Stimulated activated CD8-positive, alpha-beta memory T cell treated with anti-CD3 and anti-CD28 coated beads, Interleukin-4, amount 100 ng/mL, for 24 hours (primary cell): ENCODE measurements at places on chromosomes 6 and 20.
A peak's percentile ranks its signal among the peaks of the same experiment; 100 is the strongest.

- DNase-seq = no peak
Measured at GRCh38 chr6:83308833-83309232, 115.7 kb downstream of the RWDD2A start.

- no peak for DNase-seq
Measured at GRCh38 chr20:50805349-50805684, 10.5 kb downstream of the BCAS4 start.

DNA sequence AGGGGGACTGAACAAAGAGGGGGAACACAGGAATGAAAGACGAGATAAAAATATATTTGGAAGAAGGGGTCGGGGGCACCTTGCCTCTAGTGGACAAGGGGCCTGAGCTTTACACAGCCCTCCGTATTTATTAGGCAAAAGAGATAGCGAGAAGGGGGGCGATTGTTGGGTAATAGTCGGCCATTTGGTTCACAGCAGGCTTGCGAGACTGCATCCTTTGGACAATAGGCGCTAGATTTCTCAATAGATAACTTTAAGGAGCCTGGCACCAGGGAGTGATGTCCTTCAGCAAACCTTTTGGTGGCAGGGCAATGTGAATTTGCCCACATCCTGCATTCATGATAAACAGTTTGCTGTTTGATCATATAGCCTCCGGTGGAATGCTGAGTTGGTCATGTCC lies 3.0 kb upstream of the NANP start:
- no peak for DNase-seq

GRCh38 chr6:120774275-120774674 lies 560.0 kb downstream of the TBC1D32 start:
- no peak for DNase-seq

DNA sequence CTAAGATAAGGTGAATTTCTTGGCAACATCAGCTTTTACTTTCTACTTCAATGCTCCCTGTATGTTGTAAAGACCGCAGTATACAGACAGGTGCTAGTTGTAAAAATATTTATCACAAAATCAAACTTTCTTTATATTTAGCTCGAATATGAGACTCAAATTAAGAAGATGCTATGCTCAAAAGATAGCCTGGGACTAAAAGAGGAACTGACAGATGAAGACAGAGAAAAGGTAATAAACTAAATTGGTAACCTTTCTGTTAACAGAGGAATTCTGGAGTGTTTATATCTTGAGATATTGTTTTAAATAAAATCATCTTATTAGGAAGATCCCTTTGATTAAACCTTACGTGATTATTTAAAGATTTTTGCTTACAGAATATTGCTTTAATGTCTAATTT lies 19.5 kb downstream of the KIZ start:
- no peak for DNase-seq

GRCh38 chr20:58930496-58930895 lies 50.6 kb upstream of the NELFCD start:
- DNase-seq = no peak

GRCh38 chr6:118501765-118502164 lies 46.3 kb upstream of the PLN start:
- no peak for DNase-seq

DNA sequence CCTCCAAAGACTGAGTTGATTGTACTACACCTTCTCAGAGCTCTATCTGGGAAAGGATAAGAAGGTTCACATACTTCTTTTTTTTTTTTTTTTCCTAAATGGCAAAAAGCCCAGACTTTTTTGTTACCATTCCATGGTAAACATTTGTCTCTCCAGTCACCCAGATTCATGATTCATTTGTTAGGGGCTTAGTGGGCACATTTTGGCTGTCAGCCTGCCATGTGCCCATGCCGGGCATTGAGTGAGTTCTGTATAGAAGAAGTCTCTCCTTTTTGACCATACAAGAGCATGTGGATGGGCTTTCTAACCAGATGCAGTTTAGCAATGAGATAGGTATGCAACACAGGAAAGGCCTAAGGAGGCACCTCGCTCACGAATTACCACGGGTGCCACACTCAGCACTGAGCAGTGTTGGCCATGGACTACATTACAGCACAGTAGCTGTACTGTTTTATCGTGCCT lies 447.5 kb upstream of the HSF2 start:
- DNase-seq = no peak

- DNase-seq = no peak
Measured at GRCh38 chr20:654417-654750, 1.4 kb upstream of the SRXN1 start.

DNA sequence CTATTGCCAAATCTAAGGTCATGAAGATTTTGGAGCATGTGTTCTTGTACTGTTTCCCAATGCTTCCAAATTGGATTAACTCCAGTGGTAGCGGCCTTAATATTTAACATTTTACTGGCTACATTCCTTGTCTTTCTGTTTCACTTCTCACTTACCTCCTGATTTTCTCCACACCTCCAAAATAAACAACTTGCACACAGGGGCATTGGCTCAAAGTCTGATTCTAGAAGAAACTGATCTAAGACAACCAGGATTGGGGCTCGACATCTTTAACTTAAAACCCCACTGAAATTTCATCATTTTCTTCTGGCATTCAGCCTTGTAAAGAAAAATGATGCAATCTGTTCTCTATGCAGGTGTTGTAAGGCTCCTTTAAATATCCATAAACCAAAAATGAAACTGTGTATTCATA lies 557.9 kb upstream of the ID4 start:
- no peak for DNase-seq

- no peak for DNase-seq
Measured at GRCh38 chr20:37519508-37520418, 1.3 kb upstream of the NNAT start.

DNA sequence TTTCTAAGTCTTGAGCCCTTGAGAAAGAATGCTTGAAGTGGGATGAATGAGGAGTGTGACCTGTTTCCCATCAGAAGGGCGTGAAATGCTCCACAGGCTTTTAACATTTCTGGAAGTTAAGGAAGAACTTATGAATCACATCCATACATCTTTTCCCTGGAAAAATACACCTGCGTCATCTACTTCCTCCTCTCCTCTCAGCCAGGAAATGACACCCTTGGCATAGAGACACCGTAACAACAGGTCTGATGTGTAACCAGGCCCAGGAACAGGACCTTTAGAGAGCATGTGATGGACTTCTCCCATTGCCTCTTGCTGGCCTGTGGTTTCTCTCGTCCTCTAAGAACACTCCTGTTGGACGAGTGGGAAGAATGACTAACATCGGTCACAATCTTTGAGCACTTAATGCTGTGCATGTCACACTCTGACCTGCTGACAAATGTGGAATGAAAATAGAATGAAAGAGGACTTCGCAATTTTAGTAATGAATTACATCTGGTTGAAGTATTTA lies 28.5 kb upstream of the CITED2 start:
- DNase-seq = no peak

- DNase-seq = peak; percentile 12
Measured at GRCh38 chr6:138654715-138655634, 118.6 kb upstream of the CCDC28A start.

DNA sequence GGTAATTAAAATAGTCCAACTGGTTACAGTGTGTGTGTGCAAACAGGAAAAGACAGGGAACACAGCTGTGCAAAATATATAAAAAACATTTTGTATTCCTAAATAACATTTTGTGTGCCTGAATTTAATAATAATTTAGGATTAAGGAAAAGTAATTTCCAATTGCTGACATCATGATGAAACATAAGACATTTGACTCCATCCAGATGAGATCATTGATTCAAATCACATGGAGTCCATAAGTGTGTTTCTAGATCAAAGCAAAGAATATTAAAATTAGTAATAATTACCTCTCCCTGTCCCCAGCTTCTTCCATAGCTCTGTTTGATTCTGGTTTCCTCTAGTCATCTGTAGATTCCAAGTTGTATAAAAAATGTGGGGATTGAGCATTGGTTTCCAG lies 64.6 kb upstream of the BTN3A2 start:
- DNase-seq = no peak
